ENCODE measurements at places on chromosomes 2 and 18.

- DNase-seq, result no peak
Measured at GRCh38 chr2:9767656-9768281, 75.5 kb upstream of the TAF1B start.

DNA sequence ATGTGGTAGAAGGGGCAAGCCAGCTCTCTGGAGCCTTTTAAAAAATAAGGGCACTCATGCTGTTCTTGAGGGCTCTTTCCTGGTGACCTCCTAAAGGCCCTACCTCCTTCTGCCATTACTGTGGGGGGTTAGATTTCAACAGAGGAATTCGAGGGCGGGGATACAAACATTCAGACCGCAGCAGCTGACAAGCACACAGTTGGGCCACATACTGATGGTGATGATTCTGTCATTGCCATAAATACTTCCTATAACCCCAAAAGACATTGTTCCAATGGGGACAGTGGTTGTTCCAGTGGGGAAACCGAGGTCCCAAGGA lies 67.0 kb downstream of the TSHZ1 start:
- no peak for DNase-seq

DNA sequence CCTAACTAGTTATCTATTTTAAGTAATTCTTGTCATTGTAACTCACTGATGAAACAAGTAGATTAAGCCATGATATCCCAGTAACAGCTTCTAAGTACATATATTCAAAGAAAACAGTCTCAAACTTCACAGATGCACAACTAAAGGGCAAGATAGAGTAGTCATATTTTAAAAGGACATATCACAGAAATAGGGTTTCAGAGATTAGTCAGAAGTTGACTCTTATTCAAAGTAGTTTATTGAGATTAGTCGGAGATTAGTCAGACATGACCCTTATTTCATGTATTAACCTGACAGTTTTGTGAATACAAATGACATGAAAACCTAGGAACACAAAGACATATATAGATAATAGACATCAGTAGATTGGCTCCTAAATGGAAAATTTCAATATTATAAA lies 15.9 kb upstream of the CHAC2 start:
- DNase-seq, result no peak

DNA sequence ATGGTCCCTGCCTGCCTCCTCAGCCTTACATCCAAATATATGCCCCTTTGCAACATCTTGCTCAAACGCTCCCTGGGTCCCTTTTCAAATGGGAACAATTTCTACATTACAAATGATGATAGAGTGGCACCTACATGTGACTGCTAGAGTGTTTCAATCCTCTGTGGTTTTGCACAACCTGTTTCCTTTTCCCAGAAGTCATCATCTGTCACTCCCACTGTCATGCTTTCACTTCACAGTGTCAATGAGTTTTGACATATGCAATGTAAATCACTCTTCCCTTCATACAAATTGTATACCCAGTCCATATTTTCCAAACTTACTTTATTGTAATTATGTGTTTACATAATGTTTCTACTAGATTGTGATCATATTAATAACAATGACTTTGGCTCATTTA lies 887.3 kb downstream of the TDRD15 start:
- no peak for DNase-seq

- DNase-seq, result no peak
Measured at GRCh38 chr2:134501476-134502091, 217.2 kb downstream of the TMEM163 start.

GRCh38 chr2:189285962-189286645 lies 106.5 kb upstream of the COL5A2 start:
- DNase-seq, result no peak

GRCh38 chr2:47206681-47207080 lies 51.6 kb upstream of the STPG4 start:
- no peak for DNase-seq

GRCh38 chr2:37892436-37893114 lies 32.5 kb upstream of the RMDN2 start:
- no peak for DNase-seq

- no peak for DNase-seq
Measured at GRCh38 chr2:41736586-41736985, 311.2 kb upstream of the PKDCC start.

GRCh38 chr2:240467149-240467642 lies 31.7 kb downstream of the GPC1 start:
- DNase-seq, result no peak

DNA sequence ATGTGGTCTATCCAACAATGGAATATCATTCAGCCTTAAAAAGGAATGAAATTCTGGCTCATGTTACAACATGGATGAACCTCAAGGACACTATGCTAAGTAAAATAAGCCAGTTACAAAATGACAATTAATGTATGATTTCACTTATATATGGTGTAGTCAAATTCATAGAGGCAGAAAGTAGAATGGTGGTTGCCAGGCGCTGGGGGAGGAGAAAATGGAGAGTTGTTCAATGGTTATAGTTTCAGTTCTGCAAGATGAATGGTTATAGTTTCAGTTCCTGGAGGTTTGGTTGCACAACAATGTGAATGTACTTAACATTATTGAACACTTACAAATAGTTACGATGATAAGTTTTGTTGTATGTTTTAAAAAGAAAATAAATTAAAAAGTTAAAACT lies 79.2 kb upstream of the IL1R2 start:
- DNase-seq, result no peak

- no peak for DNase-seq
Measured at GRCh38 chr2:238336151-238336550, 15.8 kb downstream of the TRAF3IP1 start.

DNA sequence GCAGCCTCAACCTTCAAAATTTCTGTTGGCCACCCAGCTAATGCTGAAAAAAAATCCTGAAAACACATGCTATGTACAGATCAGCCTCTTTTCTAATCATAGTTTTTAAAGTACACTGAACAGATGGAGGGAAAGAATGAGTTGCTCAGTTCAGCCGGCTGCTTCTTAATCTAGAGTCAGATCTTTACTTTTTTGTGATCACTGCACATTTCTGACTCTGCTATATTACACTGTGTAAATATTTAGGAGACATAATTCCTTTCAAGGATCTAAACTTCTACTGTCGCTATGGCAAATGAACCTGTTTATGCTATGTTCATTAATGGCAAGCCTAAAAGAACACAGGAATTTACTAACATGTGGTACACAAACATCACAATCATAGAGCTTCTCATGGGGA lies 114.2 kb downstream of the SRBD1 start:
- no peak for DNase-seq

Data from HCT116 (cell line).